Stimulated activated CD4-positive, alpha-beta T cell treated with anti-CD3 and anti-CD28 coated beads, Interleukin-12 subunit alpha, Interleukin-12 subunit beta, amount 100 ng/mL, for 4 hours (primary cell): ENCODE measurements at places on chromosomes 5 and 9.

DNA sequence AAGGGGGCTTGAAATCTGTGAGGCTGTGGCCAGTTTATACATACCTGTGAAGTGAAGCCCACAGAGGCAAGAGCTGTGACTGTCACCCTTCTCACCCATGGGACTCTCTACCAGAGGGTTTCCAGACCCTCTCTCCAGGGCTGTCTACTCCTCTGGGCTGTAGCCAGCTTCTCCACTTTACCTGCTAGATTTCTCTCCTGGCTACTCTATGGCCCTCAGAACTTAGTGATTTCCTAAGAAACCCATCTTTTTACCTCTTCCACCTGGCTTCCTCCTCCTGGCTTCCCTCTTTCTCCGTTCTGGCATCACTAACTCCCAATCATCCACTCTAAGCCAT lies 78.0 kb downstream of the SEC61B start:
- DNase-seq = no peak

- no peak for DNase-seq
Measured at GRCh38 chr9:106961623-106962022, 98.7 kb downstream of the ZNF462 start.

- DNase-seq = no peak
Measured at GRCh38 chr5:111337688-111338087, 113.5 kb downstream of the CAMK4 start.

DNA sequence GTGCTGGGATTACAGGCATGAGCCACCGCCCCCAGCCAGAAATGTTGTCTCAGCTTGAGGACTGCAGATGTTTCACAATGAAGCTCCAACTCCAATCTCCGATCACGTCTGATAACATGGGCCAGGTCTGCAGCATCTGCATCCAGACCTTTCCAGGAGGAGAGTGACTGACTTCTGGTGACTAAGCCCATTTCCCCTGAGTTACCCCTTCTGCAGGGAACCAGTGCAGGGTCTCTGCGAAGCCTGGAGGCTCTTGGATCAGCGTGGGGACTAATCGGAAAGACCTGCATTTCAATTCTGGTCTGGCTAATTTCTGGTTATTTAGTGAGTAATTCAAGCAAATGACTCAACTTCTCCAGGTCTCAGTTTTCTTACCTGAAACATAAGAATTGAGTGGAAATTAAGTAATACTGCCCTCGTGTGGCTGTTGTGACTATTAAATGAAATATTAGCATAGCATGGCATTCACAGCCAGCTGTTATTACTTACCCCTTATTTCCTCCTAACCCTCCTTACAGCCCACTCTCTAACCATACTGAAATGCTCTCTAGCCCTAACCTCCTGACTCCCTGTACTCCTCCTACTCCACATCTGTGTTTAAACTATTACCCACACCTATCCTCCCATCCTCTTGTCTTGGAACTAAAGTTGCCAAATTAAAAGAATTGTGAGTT lies 2.2 kb upstream of the GNPDA1 start:
- peak; percentile 49 for DNase-seq
